ENCODE measurements at places on chromosomes 12 and 14.

- no peak for DNase-seq
These were observed 71.6 kb downstream of the NT5DC3 start for GRCh38 chr12:103769240-103769945.

DNA sequence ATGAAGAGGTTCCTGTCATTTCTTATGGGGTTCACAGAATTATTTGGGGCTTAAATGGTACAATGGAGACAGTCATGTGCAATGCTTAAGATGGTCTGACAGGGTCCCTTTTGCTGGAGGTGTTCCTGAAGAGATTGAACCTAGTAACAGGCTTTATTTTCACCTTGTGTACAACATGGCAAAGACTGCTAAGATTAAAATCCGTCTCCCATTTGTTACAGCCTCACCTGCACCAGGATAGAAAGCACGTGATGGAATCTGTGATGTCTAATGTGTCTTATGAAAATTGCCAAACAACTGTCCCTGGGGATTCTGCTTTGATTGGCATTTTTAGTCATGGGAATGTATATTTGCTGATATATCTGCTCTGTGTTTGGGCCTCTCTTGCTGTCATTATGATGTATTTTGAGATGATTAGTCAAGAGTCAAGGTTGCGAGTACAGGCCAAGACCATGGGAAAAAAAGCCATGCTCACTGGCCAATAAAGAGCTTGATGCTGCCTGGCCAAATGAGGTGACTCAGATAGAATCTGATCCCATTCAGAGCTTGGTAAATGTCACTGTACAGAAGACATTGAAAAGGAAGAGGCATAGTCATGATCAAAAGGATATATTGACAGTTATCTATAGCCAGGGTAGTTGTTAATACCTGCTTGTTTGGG is 96.1 kb downstream of the FLRT2 start:
- DNase-seq, result no peak

GRCh38 chr12:113485330-113485729 is 13.7 kb upstream of the LHX5 start:
- no peak for DNase-seq

DNA sequence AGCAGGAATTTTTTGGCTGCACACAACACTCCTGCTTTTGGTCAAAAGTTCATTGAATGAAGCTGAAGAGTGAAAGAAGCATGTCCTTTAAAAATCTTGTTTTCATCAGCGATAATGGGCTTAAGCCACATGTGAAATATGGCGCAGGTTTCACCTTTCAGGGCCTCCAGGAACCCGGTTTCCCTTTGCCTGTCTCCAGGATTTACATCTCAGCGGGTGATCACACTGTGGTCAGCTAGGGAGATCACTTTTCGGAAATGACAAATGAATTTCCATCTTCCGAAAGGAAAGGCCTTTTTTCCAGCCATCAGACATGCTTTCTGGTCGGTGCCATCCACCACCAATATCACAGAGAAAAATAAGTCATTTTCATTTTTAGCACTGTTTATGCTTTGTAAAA is 727.1 kb upstream of the TBX3 start:
- peak; percentile 19 for DNase-seq

DNA sequence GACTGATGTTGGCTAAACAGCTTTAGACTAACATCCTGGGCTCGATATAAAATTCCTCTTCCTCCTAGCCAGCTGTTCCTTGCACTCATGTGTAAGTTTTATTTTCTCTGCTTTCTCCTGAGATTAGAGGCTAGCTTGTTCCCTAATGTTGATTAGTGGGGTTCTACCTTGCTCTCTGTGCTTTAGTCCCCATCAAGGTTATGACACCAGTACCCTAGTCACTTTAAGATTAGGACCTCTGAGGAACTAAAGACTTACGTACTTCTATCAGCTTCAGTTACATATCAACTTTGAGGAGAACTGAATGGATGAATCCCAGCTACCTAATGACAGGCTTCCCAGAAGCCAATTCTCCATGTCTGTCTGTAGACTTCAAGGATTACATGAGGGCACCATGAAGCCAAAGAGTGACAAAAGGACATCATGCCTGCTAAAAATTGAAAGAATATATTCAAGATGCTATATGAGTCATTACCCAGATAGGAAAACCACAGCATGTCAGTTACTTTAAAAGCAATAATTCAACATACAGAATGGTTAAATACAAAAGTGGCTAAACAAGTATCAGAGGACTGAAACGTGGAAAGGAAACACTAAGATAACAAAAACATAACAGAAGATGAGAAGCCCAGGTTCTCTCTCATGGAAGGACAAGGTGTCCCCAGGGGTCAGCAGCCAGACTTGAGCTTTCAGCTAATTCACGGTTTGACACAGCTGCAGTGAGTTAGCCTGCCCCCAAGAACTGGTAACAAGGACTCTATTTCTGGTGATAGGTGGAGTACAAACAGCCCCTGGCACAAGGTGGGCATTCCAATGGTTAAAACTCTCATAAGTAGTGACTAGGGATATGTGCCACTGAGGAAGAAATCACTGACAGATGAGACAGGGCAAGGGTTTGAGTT is 20.4 kb downstream of the ADAM20 start:
- no peak for DNase-seq

GRCh38 chr14:61726778-61727658 is 31.7 kb downstream of the HIF1A start:
- no peak for DNase-seq

GRCh38 chr12:32249777-32250176 is 143.1 kb downstream of the BICD1 start:
- no peak for DNase-seq

DNA sequence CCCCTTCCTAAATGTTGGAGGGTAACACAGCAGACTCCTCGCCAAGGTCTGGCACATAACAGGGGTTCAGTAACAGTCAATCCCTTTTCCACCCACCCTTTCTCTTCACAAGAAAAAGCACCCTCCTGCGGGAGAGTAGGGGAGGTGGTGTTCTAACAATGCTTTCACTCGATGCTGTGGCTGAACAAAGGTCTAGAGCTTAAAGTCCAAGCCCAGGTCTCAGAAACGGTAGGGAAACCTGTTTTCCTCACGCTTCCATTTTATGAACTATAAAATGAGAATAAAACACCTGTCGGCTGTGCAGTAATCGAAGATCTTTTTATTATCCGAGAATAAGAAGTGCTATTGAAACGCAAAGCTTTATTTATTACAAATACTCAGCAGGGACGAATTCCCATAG is 20.9 kb upstream of the CACNA2D4 start:
- no peak for DNase-seq

DNA sequence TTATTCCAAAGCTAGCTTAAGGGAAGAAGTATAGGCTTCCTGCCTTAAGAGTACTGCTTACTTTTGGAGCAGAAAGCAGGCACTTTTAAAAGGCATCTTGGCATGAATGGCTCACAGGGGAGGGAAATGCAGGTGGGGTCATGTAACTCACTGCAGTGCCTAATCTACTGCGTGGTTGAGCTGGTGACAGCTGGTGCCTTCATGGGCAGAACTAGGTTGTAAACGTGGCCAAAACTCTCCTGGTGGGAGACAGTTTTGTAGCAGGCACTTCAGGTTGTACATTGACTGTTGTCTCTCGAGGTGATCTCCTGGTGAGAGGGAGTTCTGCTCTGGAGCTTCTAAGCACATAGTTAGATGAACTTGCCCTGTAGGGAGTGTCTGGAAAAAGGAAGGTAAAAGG is 962.5 kb downstream of the DIO2 start:
- no peak for DNase-seq

DNA sequence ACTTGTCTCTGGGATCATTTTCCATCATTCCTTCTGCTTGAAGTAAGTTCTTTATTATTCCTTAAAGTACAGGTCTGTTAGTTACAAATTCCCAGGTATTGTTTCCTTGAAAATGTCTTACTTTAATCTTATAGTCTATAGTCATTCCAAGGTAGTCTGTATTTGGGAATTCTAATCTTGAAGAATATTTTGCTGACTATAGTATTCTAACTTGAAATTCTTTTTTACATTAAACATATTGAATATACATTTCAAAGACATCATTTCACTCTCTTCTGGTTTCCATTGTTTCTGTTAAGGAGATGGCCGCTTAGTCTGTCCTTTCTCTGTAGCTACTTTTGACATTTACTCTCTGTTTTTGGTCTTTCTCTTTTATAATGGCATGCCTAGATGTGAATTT is 399.8 kb downstream of the TMEM117 start:
- DNase-seq, result no peak

DNA sequence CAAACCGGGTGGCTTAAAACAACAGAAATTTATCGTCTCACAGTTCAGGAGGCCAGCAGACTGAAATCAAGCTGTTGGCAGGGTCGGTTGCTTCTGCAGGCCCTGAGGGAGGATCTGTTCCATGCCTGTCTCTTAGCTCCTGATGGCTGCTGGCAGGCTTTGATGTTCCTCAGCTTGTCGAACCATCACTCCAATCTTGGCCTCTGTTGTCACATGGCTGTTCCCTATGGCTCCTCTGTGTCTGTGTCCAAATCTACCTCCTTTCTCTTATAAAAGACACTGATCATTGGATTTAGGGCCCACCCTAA is 14.0 kb downstream of the NFATC4 start:
- DNase-seq, result no peak

- DNase-seq, result no peak
These were observed 5.8 kb downstream of the NFE2 start for GRCh38 chr12:54294953-54295566.

DNA sequence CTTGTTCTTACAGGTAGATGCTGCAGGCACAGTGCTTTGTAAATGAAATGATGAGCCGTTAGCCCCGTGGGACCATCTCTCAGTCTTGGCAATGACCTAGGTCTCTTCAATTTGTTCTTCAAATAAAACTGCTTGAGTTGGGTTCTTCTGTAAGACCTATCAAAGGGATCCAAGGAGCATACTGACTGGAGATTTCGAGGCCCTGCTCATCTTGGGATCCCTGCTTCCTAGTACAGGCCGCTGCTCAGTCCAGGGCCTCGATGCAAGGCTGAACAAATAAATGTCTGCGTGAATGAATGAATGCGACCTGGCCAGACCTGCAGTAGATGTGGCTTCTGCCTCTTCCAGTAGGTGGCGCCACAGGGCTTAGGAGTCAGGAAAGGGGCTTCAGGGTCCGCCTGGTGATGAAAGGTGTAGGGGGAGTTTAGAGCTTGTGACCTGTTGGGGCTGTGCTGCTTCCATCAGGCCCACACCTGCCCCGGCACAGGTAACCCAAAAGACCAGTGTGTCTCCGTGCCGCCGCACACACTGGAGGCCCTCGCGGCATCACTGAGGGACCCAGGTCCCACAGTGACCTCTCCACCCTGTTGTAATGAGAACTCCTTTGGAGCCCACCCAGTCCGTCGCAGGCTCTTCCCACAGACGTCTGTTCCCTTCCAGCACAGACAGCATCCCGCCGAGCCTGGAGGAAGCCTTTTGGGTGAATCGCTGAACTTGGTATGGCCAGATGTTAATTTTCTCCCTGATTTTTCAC is 4.4 kb downstream of the CACNA1C start:
- peak; percentile 68 for DNase-seq

- no peak for DNase-seq
These were observed 470.8 kb downstream of the NELL2 start for GRCh38 chr12:44405297-44405696.
